ENCODE measurements at places on chromosomes 4 and X.
A peak's percentile ranks its signal among the peaks of the same experiment; 100 is the strongest.

- no peak for DNase-seq
- H3K27ac ChIP-seq, result no peak overlapping the region
Measured at GRCh38 chrX:103847174-103847870, 15.3 kb upstream of the RAB9B start.

- H3K36me3 ChIP-seq, result no peaks in the 10 kb centered on the region
- no peaks in the 10 kb centered on the region for H3K4me1 ChIP-seq
- no peak overlapping the region for H3K4me3 ChIP-seq
- no peaks in the 10 kb centered on the region for H3K27me3 ChIP-seq
- DNase-seq, result no peak
Measured at GRCh38 chr4:171588051-171588545, 225.1 kb upstream of the GALNTL6 start.

DNA sequence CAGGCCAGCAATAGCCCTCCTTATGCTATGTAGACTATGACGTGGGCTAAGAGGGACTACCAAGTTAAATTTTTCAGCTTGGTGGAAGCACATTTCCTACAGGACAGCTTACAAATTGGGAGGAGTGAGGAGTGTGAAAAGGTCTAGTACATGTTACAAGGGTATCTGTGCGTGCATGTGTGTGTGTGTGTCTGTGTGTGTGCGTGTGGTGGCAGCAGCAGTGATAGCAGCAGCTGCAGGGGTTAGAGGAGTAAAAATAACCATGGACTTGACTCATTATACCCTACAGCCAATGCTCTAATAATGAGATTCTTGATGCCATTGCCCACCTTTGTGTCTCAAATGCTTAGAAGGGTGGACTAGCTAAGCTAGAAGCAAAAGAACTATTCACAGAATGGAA is 88.6 kb downstream of the SLC9A7 start:
- no peaks in the 10 kb centered on the region for H3K36me3 ChIP-seq
- H3K4me3 ChIP-seq, result no peak overlapping the region
- no peaks in the 10 kb centered on the region for H3K27me3 ChIP-seq
- no peak for DNase-seq

GRCh38 chrX:153353416-153353815 is 19.5 kb downstream of the ZNF275 start:
- no peaks in the 10 kb centered on the region for H3K4me1 ChIP-seq
- H3K27ac ChIP-seq, result no peak overlapping the region
- no peaks in the 10 kb centered on the region for H3K27me3 ChIP-seq

- H3K27ac ChIP-seq, result no peak overlapping the region
- no peaks in the 10 kb centered on the region for H3K27me3 ChIP-seq
- H3K36me3 ChIP-seq, result no peaks in the 10 kb centered on the region
- H3K4me3 ChIP-seq, result no peak overlapping the region
Measured at GRCh38 chrX:148133105-148133725, 152.1 kb downstream of the FMR1NB start.

- H3K36me3 ChIP-seq, result no peaks in the 10 kb centered on the region
- no peaks in the 10 kb centered on the region for H3K27me3 ChIP-seq
Measured at GRCh38 chr4:142645475-142646108, 200.5 kb downstream of the INPP4B start.

DNA sequence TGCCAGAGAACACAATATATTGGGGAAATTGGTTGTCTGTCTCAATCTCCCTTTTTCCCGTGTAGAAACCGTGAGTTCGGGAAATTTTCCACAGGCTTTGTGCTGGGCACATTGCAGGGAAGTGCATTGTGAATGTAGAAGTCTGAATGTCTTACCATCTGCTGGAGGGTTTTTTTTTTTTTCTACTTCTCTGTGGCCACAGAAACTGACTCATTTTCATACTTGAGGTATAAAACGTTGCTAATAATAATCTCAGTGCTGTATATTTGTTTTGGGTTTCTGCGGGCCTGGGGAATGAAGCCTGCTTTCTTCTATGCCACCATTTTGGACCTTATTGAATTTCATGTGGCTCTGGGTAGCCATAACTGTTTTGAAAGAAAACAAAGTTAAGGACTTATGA is 1001.2 kb downstream of the STIM2 start:
- no peak overlapping the region for H3K4me3 ChIP-seq
- H3K4me1 ChIP-seq, result no peaks in the 10 kb centered on the region
- peaks cover 7% of the 10 kb centered on the region for H3K27me3 ChIP-seq
- no peak for DNase-seq
- H3K27ac ChIP-seq, result no peak overlapping the region

- no peaks in the 10 kb centered on the region for H3K27me3 ChIP-seq
- H3K4me1 ChIP-seq, result no peaks in the 10 kb centered on the region
- no peak for DNase-seq
- H3K4me3 ChIP-seq, result no peak overlapping the region
- no peaks in the 10 kb centered on the region for H3K36me3 ChIP-seq
Measured at GRCh38 chr4:140180577-140180976, 26.6 kb upstream of the MAML3 start.

GRCh38 chr4:121168446-121169281 is 4.5 kb upstream of the TNIP3 start:
- H3K27ac ChIP-seq, result no peak overlapping the region
- H3K36me3 ChIP-seq, result no peaks in the 10 kb centered on the region
- no peak for DNase-seq
- H3K27me3 ChIP-seq, result no peaks in the 10 kb centered on the region
- H3K4me3 ChIP-seq, result no peak overlapping the region

DNA sequence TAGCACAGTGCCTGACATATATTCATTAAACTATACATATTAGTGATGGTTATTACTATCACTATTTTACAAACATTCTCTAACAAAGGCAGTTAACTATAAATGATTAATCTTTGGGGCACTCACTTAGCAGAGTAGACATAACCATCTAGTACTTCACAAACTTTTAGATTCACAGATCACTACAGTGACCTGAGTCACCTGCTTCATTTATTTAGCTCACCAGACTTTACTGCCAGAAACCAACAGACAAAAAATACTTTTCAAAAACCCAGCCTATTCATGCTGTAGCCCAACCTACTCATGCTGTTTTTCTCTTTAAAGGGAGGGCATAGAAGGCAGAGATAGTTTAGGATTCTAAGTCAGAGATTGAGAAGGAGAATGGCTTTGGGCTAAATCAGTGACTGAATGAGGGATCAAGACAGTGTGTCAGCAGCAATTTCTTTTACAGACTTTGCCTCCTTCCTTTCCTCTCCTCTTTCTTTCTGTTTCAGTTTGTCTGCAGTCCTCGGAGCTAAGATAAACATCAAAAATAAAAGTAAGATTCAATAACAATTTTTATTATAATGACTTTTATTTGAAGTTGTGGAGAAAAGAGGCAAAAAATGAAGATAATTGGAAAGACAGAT is 34.7 kb upstream of the PDE5A start:
- H3K27ac ChIP-seq, result no peak overlapping the region
- no peaks in the 10 kb centered on the region for H3K27me3 ChIP-seq
- no peak for DNase-seq
- H3K36me3 ChIP-seq, result no peaks in the 10 kb centered on the region
- H3K4me3 ChIP-seq, result no peak overlapping the region

DNA sequence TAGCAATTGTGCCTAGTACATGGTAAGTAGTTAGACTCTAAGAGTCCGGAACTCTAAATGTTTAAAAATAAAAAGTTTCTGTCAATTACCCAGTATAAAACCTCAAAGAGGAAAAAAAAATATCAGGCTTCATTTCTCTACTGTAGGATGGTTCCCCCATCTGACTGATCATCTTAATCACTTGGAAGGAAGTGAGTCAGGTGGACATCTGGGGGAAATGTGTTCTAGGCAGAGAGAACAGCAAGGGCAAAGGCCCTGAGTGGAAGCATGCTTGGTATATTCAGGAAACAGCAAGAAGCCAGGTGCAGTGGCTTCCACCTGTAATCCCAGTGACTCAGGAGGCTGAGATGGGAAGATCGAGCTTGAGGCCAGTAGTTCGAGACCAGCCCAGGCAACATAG is 2.9 kb upstream of the EIF1AX start:
- no peaks in the 10 kb centered on the region for H3K27me3 ChIP-seq
- H3K36me3 ChIP-seq, result peaks cover 8% of the 10 kb centered on the region
- H3K4me3 ChIP-seq, result no peak overlapping the region
- DNase-seq, result no peak

- H3K27ac ChIP-seq, result no peak overlapping the region
- peak; percentile 82 for DNase-seq
- H3K27me3 ChIP-seq, result no peaks in the 10 kb centered on the region
- H3K4me3 ChIP-seq, result no peak overlapping the region
Measured at GRCh38 chr4:129822701-129823100, 726.7 kb downstream of the C4orf33 start.

DNA sequence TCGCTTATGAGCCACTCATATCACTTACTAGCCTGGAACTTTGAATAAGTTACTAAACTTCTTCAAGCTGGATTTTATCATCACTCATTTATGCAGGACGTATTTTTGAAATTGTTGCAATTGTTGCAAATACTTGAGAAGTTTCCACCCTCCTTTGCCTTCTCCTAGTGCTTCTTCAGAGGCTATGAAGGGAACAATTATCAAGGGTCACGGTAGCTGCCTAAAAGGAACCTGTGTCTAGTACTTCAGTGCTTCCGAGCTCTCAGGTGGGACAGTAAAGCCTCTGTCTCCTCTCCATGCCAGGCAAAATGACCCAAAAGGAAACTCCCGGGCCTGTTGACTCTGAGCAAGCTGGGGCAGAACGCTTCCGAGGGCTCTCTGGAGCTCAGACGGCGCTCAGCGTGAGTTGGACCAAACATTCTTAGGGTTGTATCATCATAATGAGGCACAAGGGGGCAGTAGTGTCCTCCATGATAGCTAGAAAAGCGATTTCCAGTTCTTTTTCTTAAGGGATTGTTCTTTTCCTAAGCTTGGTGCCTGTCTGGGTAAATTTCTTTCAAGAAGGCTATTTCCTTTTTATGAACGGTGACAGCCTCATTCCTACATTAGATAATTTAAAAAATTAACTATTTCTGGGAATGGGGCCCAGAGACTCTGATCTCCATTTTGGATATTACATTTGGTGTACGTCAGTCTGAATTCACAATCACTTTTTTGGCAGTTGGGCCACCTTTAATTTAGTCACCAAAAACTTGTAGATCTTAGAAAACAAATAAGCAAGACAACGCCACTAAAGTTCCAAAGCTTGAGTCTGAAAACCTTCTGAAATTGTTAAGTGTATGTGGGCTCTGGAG is 73.1 kb downstream of the PACRGL start:
- no peak for DNase-seq
- H3K4me3 ChIP-seq, result no peak overlapping the region
- H3K27ac ChIP-seq, result no peak overlapping the region
- no peaks in the 10 kb centered on the region for H3K4me1 ChIP-seq
- no peaks in the 10 kb centered on the region for H3K27me3 ChIP-seq

GRCh38 chr4:64384237-64385203 is 24.7 kb downstream of the TECRL start:
- no peaks in the 10 kb centered on the region for H3K36me3 ChIP-seq
- no peaks in the 10 kb centered on the region for H3K4me1 ChIP-seq
- DNase-seq, result no peak
- H3K27ac ChIP-seq, result no peak overlapping the region
- H3K4me3 ChIP-seq, result no peak overlapping the region

DNA sequence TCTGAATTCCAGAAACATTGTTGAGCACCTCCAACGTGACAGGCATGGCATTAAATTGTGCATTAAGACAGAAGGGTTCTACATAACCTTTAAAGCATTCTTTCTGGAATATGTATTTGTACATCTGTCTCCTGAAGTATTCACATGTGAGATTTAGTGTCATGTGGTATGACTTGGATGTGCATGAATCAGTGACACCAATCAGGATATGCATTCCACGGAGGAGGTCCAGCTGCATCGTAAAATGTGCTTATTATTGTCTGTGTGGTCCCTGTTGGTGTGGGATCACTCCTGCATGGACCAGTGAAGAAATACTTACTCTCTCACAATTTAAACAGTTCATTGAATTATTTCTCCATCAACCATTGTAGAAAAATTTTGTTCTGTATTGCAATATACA is 149.0 kb downstream of the MID1 start:
- H3K27me3 ChIP-seq, result no peaks in the 10 kb centered on the region
- no peak overlapping the region for H3K27ac ChIP-seq
- peaks cover 15% of the 10 kb centered on the region for H3K36me3 ChIP-seq
- H3K4me3 ChIP-seq, result no peak overlapping the region

- no peaks in the 10 kb centered on the region for H3K4me1 ChIP-seq
- no peak for DNase-seq
- no peaks in the 10 kb centered on the region for H3K36me3 ChIP-seq
- H3K27me3 ChIP-seq, result no peaks in the 10 kb centered on the region
Measured at GRCh38 chr4:166594326-166594946, 639.9 kb downstream of the SPOCK3 start.

DNA sequence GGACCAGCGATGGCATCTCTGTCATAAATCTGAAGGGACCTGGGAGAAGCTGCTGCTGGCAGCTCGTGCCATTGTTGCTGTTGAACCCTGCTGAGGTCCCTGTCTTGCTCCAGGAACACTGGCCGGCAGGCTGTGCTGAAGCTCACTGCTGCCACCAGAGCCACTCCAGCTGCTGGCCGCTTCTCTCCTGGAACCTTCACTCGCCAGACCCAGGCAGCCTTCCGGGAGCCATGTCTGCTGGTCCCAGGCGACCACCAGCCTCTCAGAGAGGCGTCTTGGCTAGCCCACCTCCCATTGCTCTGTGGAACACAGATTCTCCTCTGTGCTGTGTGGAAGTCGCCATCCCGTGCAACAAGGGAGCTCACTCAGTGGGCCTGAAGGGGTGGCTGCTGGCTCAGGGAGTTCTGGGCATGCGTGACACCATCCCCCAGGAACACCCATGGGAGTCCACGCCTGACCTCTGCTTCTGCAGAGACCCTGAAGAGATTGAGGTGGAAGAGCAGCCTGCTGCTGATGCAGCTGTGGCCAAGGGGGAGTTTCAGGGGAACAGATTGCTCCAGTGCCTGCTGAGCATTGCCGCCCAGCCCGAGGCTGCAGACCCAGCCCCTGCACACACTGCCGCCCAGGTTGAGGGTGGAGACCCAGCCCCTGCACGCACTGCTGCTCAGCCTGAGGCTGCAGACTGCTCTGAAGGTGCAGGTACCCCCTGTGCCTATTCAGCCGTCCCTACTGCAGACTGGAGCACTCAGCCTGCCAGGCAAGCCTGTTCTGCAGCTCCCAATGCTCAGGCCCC is 33.1 kb upstream of the CYP4V2 start:
- H3K27me3 ChIP-seq, result no peaks in the 10 kb centered on the region
- H3K36me3 ChIP-seq, result no peaks in the 10 kb centered on the region
- H3K4me1 ChIP-seq, result no peaks in the 10 kb centered on the region
- DNase-seq, result no peak
- no peak overlapping the region for H3K27ac ChIP-seq
- H3K4me3 ChIP-seq, result no peak overlapping the region

- no peaks in the 10 kb centered on the region for H3K27me3 ChIP-seq
- H3K4me1 ChIP-seq, result no peaks in the 10 kb centered on the region
- no peak overlapping the region for H3K4me3 ChIP-seq
- H3K36me3 ChIP-seq, result no peaks in the 10 kb centered on the region
Measured at GRCh38 chr4:105106426-105106825, 40.2 kb upstream of the TET2 start.

GRCh38 chr4:7462509-7462971 is 27.8 kb upstream of the PSAPL1 start:
- H3K36me3 ChIP-seq, result no peaks in the 10 kb centered on the region
- H3K4me1 ChIP-seq, result peaks cover 6% of the 10 kb centered on the region
- H3K27me3 ChIP-seq, result no peaks in the 10 kb centered on the region
- H3K4me3 ChIP-seq, result no peak overlapping the region
- DNase-seq, result no peak

DNA sequence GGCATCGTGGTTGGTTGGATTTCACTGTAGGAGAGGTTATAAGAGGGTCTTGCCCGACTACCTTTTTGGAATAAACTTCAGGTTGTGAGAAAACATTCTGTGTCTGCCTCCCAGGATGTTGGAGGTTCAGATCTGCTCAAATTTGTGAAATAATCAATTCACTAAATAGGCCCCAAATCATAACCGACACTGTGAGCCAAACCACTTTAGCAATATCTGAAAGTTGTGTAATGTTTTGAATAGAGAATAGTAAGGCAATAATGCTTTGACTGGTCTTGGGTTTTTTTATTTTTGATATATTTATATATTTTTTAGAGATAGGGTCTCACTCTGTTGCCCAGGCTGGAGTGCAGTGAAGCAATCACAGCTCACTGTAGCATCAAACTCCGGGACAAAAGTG is 131.2 kb downstream of the GLRA3 start:
- H3K4me1 ChIP-seq, result no peaks in the 10 kb centered on the region
- H3K27ac ChIP-seq, result no peak overlapping the region
- H3K27me3 ChIP-seq, result peaks cover 5% of the 10 kb centered on the region

All from RWPE2 (cell line).